ENCODE measurements at places on chromosomes 6 and 20. TPM values are rescaled to one million over a fixed set of nuclear protein-coding genes. Genes with fewer than 3 reads are reported as not detected.

Gene OLIG3
- not detected for total RNA-seq

DNA sequence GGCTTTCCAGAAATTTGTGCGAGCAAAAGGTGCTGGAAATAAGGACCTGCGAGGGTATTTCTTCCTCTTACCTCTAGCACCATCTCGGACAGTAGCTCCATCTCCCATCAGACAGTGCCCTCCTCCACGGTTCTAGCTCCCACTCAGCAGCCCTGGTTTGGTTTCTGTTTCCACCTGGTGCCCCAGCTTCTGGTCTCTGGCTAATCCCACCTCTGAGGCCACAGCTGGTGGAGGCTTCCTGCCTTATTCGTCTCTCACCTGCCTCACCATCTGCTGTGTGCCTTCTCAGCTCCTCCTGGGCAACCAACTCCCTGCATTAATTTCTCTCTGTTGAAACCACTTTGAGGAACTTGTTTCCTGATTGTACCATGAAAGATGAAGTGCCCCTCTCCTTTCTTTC, 162.4 kb upstream of the CDYL start:
- no peaks in the 10 kb centered on the region for H3K4me1 ChIP-seq
- no peak overlapping the region for H3K27ac ChIP-seq
- DNase-seq, result no peak
- no peaks in the 10 kb centered on the region for H3K36me3 ChIP-seq
- H3K27me3 ChIP-seq, result peaks cover 2% of the 10 kb centered on the region

DNA sequence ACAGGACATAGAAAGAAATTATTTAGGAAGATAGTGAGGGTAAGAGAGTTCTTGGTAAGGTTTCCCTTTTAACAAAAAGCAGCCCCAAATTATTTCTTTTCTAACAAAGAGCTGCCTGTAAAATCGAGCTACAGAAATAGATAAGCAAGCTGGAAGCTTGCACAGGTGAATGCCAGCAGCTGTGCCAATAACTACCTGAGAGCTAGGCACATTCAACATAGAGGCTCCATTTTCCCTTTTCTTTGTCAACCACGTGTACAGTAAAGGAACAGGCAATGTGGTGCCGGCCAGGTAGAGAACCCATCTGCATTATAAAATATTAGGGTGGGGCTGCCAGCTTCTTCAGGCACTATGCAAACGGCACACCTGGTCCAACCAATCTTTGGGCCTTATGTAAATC, 341.6 kb upstream of the JAG1 start:
- no peak for DNase-seq
- no peak overlapping the region for H3K27ac ChIP-seq
- no peak overlapping the region for H3K4me3 ChIP-seq
- H3K36me3 ChIP-seq, result no peaks in the 10 kb centered on the region

Gene SAMD10
- 6.1 TPM for total RNA-seq
